GM12865 (cell line): ENCODE measurements at places on chromosomes 1 and 21.

DNA sequence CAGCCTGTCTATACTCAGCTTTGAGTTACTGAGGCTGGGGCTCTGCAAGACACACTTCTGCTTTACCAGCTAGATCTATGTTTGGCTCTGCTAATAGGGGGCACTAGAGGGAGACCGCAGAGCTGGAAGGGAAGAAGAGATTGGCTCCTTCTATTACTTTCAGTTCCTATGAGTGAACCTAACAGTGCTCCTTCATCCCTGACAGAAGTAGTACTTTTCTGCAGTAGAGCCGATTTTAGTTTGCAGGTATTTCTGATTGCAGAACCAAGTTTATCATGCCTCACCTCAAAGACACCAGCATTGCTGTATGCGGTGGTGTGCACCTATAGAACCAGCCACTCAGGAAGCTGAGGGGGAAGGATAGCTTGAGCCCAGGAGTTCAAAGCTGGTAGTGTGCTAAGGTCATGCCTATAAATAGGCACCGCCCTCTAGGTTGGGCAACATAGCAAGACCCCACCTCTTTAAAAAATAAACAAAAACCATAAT, 5.7 kb upstream of the ZDHHC18 start:
- peak; percentile 84 for DNase-seq

- no peak for DNase-seq
Measured at GRCh38 chr1:17434601-17435000, 4.9 kb downstream of the RCC2 start.

DNA sequence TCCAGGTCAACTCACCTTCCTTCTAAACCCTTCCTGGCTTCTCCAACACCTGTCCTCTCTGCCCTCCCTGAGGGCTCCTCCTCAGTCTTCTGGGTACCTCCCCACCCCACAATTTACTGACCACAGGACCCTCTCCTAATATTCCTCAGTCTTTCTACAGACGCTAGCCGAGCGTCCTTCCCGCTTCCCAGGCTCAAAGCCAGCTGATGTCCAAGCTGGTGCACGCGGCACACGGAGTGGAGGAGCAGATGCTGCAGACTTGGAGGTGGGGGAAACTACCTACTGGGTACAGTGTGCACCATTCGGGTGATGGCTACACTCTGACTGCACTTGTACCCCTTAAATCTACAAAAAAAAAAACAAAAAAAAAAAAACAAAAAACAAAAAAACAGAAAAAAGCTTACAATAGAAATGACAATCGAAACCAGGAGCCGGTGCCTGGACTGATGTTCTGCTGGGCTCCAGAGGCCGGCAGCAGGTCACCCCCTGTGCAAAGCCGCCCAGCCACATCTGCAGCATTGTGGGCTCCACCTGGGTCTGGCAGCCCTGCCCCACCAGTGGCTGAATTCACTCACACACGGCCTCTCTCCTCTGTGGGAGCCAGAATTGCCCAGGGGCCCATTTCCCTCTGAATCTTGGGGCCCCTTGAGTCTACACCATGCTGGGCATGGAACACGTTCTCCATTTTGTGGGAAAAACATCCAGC, 7.0 kb downstream of the TRIM11 start:
- no peak for DNase-seq

- no peak for DNase-seq
Measured at GRCh38 chr1:91520942-91521507, 20.4 kb downstream of the CDC7 start.

GRCh38 chr1:82927753-82928152, 1071.2 kb downstream of the TTLL7 start:
- no peak for DNase-seq
